ENCODE measurements at places on chromosomes 7 and 10.

DNA sequence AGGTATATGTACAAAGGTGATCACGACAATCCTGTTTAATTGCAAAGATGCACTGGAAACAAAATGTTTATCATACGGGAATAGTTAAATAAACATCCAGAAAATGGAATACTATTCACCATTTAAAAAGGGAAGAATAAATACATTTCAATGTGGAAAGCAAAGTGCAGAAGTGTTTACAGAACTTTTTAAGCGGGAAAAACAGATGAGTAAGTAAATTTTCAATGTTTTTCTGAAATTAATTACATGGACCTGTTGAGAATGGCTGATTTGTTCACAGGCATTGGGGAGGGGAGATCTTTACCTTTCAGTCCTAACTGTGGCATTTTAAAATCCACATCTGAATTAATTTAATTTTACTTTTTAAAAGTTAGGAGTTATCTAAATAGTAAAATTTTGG is 7.1 kb downstream of the MTPN start:
- DNase-seq = no peak

DNA sequence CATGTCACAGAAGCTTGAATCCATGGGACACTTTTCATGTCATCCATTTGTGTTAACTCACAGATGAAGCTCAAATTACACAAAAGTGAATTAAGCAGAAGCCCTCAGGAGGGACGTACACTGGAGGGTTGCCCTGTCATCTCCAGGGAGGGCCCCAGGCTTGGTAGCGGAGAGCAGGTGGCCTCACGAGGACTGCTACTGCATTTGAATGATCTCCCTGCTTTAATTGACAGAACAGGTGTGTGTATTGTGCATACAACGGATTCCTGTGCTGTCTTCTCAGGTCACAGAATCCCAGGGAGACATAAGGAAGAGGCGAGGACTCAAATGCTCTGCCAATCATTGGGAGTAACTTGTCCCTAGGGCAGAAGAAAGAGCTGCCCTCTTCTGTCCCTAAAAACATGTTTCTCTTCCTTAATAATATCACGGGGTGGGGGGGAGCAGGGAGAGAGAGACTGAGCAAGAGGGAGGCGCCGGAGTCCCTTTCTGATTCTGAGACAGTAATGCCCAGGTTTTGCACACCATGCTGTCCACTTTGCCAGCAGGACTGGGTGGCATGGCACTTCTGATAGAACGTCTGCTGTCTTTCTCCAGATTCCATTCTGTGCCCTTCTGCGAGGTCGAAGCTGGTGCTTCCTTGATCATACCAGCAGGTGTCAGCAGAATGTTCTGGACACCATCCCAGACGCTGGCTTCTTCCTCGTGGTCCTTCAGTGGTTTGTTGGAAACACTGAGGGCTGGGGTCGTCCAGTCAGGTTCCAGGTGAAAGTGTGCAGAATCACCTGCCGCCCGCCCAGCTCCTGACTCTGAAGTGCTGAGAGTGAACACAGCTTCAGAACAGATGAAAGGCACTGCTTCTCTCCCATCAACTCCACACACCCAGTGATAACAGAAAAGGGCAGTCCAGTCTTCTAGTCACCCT is 26.2 kb upstream of the RASGEF1A start:
- no peak for DNase-seq

DNA sequence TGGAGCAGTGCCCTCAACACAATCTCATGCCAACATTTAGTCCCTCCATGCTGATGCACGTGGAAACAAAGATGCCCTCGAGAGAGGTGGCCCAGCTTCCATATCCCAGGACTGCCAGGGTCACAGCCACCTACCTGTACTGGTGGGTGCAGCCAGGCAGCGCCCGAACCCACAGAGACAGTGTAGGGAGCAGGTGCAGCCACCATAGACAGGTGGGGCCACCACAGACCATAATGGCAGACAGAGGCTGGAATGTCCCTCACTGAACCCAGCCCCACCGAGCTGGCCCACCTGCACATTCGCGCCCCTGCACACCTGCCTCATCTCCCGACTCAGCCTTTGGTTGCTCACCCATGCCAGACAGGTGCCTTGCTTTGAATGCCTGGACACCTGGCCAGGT is 18.3 kb upstream of the CPXM2 start:
- no peak for DNase-seq

GRCh38 chr10:4132216-4132556 is 347.2 kb upstream of the KLF6 start:
- no peak for DNase-seq

GRCh38 chr7:7992506-7992905 is 23.9 kb downstream of the GLCCI1 start:
- DNase-seq = no peak

DNA sequence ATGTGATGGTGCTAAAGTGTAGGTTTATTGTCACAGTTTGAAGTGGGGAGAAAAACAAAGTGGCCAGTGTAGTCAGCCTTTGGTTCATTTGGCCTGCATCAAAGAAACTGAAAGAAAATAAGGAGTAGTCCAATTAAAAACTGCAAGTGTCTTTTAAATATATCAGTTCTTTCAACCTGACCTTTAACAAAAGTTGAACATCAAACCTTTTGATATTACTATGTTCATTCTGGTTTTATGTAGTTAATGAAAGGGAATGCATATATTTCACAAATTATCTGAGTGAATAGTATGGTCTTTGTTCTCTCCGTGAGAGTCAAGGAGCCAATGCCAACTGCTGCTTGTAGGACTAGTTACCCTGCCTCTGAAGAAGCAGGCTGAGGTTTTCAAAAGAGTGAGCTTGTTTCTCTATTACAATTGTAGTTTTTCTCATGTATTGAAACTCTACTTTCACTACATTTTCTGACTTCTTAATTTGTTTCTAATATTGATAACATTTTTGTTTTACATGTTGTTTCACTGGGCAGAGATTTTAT is 1160.8 kb upstream of the LRRTM3 start:
- DNase-seq = no peak

Data from T-helper 17 cell (primary cell).